Stimulated activated CD8-positive, alpha-beta memory T cell treated with anti-CD3 and anti-CD28 coated beads, Interleukin-4, amount 100 ng/mL, for 48 hours (primary cell): ENCODE measurements at places on chromosomes 3 and 15.
A peak's percentile ranks its signal among the peaks of the same experiment; 100 is the strongest.

DNA sequence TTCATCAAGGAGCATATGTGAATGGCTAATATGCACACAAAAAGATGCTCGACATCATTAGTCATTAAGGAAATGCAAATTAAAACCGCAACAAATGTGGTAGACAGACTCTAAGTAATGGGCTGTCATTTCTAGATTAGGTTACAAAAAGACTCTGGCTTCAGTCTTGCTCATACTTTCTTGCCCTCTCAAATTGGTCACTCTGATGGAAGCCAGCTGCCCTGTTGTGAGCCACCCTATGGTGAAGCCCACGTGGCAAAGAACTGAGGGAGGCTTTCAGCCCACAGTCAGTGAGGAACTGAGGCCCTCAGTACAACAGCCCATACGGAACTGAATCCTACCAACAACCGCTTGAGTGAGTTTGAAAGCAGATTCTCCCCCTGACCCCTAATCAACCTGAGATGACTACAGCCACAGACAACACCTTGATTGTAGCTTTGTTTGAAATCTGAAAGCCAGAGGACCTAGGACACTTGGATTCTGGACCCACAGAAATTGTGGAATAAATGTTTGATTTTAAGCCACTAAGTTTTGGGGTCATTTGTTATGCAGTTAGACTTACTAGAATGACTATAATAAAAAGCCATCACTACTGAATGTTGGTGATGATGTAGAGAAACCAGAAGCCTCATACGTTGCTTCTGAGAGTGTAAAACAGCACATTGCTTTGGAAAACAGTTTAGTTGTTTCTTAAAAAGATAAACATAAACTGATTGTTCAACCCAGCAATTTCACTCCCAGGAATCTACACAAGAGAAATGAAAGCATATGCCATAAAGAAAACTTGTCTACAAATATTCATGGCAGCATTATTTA lies 45.7 kb downstream of the EHHADH start:
- no peak for DNase-seq

- no peak for DNase-seq
Observed at GRCh38 chr15:88018869-88019641, 237.5 kb downstream of the NTRK3 start.

DNA sequence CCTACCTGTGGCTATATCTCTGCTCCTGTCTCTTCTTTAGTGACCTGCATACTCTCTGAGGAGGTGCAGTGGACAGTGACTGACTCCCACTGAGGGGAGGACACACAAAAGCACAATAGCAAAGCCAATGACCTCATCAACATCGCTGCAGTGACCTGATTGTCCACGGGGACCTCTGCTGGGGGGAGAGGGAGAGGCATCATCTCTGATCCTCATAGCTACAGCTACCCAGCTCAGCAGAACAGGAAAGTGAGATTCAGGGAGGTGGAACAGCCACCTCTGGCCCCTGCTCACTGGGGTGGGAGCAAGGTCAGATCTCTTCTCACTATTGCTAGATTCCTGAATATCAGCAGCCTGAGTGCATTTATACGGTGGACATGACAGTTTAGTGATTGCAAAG lies 179.2 kb downstream of the ATP10A start:
- no peak for DNase-seq

DNA sequence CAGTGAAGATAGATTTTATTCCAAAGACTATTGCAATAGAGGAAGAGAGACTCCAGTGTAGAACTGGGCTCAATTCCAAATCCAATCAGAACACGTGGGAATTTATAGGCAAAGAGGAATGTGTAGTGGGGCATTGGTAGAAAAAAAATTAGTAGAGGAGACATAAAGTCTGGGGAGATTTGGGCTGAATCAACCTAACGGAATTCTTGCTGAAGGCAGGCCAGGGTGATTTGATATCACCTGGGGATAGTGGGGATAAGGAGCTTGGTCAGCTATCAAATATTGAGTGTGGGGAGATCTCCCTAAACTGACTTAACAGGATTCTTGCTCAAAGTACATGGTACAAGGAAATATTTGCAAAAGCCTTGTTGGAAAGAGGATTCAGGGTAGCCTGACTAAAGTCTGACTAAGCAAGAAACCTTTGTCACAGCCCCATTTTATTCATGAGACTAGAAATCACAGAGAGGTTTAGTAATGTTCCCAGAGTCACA lies 29.6 kb downstream of the SST start:
- no peak for DNase-seq

- DNase-seq, result no peak
Observed at GRCh38 chr3:4828279-4829030, 150.8 kb upstream of the BHLHE40 start.

GRCh38 chr15:72585476-72586058 lies 68.9 kb upstream of the GOLGA6B start:
- DNase-seq, result no peak

DNA sequence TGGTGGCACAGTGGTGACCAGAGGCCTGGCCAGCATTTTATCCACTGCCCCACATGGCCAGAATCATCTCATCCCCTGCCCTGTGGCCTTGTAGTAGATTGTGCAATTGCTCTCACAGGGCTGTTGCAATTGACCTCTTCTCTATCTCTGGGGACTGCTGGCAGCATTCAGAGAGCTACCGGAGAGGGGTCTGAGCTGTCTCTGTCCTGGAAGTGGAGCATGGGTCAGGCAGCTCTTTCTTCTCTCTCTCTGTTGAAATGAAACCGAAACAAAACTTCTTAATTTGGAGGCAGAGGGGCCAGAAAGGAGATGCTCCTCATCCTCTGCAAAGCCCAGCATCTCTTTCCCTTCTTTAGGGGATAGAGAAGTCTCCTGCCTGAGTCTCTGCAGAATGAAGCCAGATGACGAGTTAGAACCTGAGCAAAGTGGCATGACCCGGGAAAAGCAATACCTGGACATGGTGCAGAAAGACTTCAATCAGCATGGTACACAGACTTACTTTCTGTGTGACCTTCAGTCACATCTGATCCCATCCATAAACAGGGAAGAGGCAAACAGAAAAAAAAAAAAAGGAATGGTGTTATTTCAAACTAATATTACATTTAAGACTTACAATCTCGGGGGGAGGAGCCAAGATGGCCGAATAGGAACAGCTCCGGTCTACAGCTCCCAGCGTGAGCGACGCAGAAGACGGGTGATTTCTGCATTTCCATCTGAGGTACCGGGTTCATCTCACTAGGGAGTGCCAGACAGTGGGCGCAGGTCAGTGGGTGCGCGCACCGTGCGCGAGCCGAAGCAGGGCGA lies 144.5 kb upstream of the BCL6 start:
- DNase-seq, result no peak

- DNase-seq, result peak; percentile 81
Observed at GRCh38 chr15:52256366-52256765, 39.2 kb downstream of the MYO5C start.

DNA sequence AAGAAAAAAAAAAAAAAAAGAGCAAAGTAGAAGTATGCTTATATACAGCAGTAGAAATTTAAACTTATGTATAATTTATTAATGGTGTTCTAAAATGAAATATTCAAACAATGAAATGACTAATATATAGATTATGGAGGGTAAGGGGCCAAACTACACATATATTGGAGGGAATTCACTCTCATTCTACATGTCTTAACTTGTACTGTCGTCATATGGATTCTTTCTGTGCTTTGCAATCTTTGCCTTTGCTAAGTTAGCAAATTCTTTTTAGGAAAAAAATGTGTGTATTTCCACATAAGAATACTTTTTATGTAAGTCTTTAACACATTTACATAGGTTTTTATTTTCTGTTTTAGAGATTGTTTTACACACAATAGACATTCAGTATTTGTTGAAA lies 118.9 kb upstream of the MBNL1 start:
- no peak for DNase-seq

- no peak for DNase-seq
Observed at GRCh38 chr15:50493625-50494024, 52.8 kb downstream of the USP50 start.

DNA sequence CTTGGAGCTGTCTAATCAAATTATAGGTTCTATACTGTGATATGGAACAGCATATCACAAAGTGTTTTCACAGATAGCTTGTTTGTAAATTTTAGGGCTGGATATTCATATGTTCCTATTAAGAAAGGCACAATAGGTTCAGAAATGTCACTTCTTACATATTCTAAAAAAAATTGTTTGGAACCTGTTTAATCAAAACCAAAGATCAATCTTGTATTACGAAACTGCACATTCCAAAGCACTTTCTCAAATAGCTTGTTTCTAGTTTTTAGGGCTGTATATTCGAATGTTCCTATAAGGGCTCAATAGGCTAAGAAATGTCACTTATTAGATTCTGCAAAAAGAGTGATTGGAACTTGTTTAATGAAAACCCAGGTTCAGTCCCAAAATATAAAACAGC lies 67.4 kb upstream of the OSBPL11 start:
- no peak for DNase-seq

GRCh38 chr15:98799461-98800390 lies 151.4 kb downstream of the IGF1R start:
- no peak for DNase-seq

- DNase-seq, result no peak
Observed at GRCh38 chr3:66828303-66828702, 169.8 kb upstream of the KBTBD8 start.
